Posterior vena cava (tissue), 2 donors: ENCODE measurements at places on chromosomes 6 and 20. TPM values are rescaled to one million over a fixed set of nuclear protein-coding genes. Genes with fewer than 3 reads are reported as not detected.
A peak's percentile ranks its signal among the peaks of the same experiment; 100 is the strongest.

GRCh38 chr6:74137911-74138310 lies 441.9 kb downstream of the CD109 start:
- no peak for DNase-seq

GRCh38 chr6:110140650-110141049 lies 38.8 kb downstream of the WASF1 start:
- no peak for DNase-seq

- no peak for DNase-seq
These were observed 22.1 kb downstream of the DEK start for GRCh38 chr6:18242062-18242851.

The PLG gene
- not detected for total RNA-seq

DNA sequence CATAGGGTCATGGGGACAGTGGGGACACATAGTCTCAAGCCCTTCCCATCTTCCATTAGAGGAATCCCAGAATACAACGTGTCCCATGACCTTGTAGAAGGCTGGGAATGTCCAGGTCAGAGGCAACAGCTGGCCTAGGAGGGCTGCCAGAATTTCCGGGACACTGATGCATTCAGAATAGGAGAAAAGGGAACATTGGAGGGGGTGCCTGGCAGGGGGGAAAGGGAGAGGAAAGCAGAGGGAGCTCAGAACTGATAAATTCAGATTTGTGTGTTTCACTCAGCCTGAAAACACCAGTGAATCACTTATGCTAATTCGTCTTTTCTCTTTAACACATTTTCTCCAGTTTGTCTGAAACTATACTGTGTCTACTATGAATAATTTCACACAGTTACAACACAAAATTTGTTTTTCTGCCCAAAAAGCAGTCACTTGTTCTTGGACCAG lies 35.5 kb upstream of the BMP2 start:
- DNase-seq: peak; percentile 86

The HFE gene
- total RNA-seq: 5.5 TPM

The C6orf52 gene
- not detected for total RNA-seq

- DNase-seq: no peak
These were observed 644.3 kb upstream of the AGPAT4 start for GRCh38 chr6:161918109-161918531.

DNA sequence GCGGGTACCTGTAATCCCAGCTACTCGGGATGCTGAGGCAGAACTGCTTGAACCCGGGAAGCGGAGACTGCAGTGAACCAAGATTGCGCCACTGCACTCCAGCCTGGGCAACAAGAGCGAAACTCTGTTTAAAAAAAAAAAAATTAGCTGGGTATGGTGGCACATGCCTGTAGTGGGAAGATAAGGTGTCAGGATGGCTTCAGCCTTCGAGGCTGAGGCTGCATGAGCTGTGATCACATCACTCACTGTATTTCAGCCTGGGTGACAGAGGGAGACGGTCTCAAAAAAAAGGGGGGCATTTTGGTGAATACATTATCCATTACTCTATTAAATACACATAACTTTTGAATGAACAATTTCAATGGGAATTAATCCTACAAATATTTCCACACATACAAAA lies 32.4 kb downstream of the SNX3 start:
- DNase-seq: no peak

The WFDC8 gene
- total RNA-seq: not detected

The APCDD1L gene
- 0.88 TPM for total RNA-seq

- no peak for DNase-seq
These were observed 4.3 kb downstream of the UST start for GRCh38 chr6:148750838-148751792.

The FAM209B gene
- total RNA-seq: 0.65 TPM

- DNase-seq: no peak
These were observed 296.3 kb downstream of the QKI start for GRCh38 chr6:163710532-163711470.

GRCh38 chr6:151699719-151700118 lies 107.8 kb upstream of the ESR1 start:
- no peak for DNase-seq

- peak; percentile 70 for DNase-seq
These were observed 135.4 kb downstream of the ZMYND8 start for GRCh38 chr20:47221036-47221625.

GRCh38 chr6:83008626-83009025 lies 57.0 kb downstream of the UBE3D start:
- no peak for DNase-seq

- DNase-seq: no peak
These were observed 70.6 kb upstream of the DEFB112 start for GRCh38 chr6:50120300-50120699.

DNA sequence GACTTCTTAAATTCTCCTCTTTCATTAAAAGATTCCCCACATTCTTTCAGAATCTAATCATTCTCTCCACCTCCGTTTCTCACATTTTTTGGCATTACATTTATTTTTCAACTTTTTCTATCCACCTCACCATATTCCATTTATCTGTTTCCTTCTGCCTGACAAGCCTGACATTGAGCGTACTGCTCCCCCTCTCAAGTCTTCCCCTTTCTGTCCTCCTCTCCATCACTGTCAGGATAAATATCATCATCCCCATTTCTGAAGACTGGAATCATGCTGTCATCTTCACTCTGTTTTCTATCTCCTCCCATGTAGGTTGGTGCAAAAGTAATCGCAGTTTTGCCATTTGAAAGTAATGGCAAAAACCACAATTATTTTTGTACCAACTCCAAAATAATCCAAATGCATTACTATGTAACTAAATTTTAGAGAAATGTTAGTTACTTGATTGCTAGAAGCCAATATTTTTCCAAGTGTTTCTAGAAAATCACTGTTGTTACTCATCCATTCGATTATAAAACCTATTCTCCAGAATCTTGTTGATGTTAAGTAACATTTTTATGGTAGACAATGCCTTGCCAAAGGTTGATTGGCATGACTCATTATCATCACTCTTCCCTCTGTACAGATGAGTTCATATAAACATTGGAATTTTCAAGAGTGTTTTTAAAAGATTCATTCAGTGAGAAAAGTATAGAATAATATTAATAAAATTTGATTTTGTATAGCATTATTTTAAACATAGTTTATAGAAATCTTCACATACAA lies 292.3 kb upstream of the RNF217 start:
- DNase-seq: no peak

DNA sequence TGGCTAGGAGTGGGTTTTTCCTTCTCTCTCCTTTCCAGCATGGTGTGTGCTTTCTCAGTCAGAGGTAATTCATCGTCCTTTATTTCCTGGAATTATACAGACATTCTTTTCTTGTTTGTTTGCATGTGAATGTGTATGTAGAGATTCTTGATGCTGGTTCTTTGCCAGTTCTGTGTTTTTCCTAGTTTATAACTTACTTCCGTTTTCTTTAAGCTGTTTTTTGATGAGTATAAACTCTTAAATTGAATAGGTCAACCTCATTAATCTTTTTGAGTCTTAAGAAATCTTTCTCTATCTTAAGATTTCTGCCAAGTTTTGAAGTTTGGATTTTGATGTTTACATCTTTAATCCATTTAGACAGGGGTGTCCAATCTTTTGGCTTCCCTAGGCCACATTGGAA lies 38.7 kb downstream of the IGF2R start:
- no peak for DNase-seq

The MYBL2 gene
- 0.60 TPM for total RNA-seq

- DNase-seq: no peak
These were observed 47.5 kb upstream of the CRISP1 start for GRCh38 chr6:49913636-49914375.
